ENCODE measurements at places on chromosomes 5 and 9. TPM values are rescaled to one million over a fixed set of nuclear protein-coding genes. Genes with fewer than 3 reads are reported as not detected.

GRCh38 chr9:122904466-122904822 lies 715 bp downstream of the RC3H2 start:
- no peak for DNase-seq

- no peak for DNase-seq
Measured at GRCh38 chr5:74261866-74262265, 378.7 kb downstream of the ENC1 start.

- DNase-seq: no peak
Measured at GRCh38 chr5:28301712-28302111, 1263.3 kb upstream of the CDH9 start.

- DNase-seq: no peak
Measured at GRCh38 chr5:75471193-75471592, 40.2 kb downstream of the CERT1 start.

DNA sequence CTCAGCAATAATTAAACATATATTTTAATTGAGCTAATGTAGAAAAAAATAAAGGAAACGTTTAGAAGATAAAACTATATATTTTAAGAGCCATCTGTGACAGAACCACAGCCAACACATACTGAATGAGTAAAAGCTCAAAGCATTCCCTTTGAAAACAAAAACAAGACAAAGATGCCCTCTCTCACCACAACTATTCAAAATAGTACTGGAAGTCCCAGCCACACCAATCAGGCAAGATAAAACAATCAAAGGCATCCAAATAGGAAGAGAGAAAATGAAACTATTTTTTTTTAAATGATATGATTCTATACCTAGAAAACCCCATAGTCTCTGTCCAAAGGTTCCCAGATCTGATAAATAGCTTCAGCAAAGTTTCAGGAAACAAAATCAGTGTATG lies 262.0 kb downstream of the HTR1A start:
- DNase-seq: no peak

- no peak for DNase-seq
Measured at GRCh38 chr9:124262649-124262972, 4.9 kb downstream of the NEK6 start.

Gene ANKRD34B
- total RNA-seq: not detected
